ENCODE measurements at places on chromosomes 3 and 15. TPM values are rescaled to one million over a fixed set of nuclear protein-coding genes. Genes with fewer than 3 reads are reported as not detected.

GRCh38 chr3:143221446-143221845 is 101.9 kb downstream of the CHST2 start:
- no peak for DNase-seq

- DNase-seq = no peak
Observed at GRCh38 chr15:73744293-73744692, 8.9 kb downstream of the INSYN1 start.

GRCh38 chr3:32278714-32279113 is 40.2 kb downstream of the CMTM8 start:
- DNase-seq = peak; percentile 30

- DNase-seq = no peak
Observed at GRCh38 chr15:82709081-82709420, 624 bp downstream of the AP3B2 start.

Gene TRPM1
- total RNA-seq = not detected

- DNase-seq = no peak
Observed at GRCh38 chr3:28019740-28020139, 221.7 kb upstream of the CMC1 start.

DNA sequence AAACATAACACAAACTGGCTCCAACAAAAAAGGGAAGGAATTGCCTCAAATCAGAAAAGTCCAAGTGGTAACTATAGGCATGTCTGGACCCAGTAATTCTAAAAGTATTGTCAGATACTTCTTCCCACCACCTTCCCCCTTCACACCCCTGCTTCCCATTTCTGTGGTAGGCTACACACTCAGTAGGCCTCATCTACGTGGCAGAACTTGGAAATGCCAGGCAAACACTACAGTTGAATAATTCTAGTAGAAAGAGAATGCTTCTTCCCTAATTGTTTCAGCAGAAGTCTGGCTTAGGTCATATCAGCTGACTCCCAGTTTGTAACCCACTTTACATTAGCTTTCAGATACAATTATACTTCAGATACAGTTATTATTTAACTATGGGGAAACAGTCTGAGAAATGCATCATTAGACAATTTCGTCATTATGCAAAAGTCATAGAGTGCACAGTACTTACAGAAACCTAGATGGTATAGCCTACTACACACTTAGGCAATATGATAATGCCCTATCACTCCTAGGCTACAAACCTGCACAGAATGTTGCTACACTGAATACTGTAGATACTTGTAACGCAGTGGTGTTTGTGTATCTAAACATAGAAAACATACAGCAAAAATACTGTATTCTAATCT is 6.4 kb downstream of the SETMAR start:
- DNase-seq = no peak

DNA sequence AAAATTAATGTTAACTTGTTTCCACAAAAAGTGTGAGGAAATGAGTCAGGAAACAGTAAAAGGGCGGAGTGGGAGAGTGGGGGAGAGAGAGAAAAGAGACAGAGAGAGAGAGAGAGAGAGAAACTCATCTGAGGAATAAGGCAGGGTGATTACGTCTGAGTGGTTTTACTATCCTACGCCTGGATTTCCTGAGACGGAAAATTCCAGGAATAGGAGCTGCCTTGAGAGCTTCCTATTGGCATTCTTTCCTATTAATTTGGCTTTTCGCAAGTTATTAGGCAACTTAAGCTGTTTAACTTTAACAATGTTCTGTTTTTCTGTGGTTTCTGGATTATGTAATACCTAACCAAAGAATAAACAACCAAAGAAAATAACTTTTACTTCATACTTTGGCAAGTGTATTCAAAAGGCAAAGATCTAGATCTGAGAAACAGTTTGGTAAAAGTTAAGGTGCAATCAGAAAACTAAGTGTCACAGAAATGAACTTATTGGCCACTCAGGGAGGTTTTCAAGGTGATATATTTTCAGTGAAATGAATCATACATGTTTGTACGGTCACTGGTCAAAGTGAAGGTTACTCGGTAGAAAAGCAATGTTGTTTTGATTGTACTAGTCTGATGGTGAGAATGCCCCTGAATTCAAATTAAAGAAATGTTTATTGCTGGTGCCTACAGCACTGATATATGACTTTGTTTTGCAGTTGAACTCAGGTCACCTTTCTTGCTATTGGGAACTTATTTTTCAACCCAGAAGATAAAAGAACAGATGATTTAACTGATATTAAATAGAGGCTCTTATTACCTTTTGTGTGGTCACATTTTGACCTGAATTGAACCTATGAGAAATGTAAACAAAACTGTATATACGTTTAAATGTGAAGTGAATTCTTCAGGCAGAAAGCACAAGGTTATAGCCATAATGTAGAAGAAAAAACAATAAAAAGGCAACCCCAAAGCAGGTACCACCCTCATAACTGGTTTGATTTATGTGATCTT is 39.9 kb upstream of the TNFSF10 start:
- peak; percentile 97 for DNase-seq

DNA sequence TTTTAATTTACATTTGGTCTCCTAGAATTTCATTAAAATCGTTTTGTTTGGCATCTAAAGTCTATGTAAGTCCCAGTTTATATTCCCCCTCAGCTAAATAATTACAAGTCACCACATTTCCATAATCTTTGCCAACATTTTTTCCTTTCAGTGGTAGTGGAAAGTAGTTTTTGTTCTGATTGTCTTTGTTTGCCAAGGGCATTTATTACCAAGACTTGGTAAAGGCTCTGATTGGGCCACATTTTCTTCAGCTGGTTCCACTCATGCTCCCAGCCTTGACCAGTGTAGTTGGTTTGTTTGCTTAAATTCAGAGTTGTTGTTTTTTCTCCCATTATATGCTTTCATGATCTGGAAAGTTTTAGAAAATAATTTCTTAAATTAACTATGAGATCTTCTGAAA is 153.4 kb upstream of the MME start:
- no peak for DNase-seq

Gene DLEC1
- total RNA-seq = not detected

Gene BCL2A1
- total RNA-seq = not detected

- DNase-seq = no peak
Observed at GRCh38 chr15:90915216-90915807, 12.2 kb downstream of the MAN2A2 start.

- DNase-seq = no peak
Observed at GRCh38 chr3:44365952-44366351, 27.4 kb downstream of the TCAIM start.

- no peak for DNase-seq
Observed at GRCh38 chr3:103085465-103085864, 650.6 kb downstream of the ZPLD1 start.

Gene HRH1
- 14.8 TPM for total RNA-seq

DNA sequence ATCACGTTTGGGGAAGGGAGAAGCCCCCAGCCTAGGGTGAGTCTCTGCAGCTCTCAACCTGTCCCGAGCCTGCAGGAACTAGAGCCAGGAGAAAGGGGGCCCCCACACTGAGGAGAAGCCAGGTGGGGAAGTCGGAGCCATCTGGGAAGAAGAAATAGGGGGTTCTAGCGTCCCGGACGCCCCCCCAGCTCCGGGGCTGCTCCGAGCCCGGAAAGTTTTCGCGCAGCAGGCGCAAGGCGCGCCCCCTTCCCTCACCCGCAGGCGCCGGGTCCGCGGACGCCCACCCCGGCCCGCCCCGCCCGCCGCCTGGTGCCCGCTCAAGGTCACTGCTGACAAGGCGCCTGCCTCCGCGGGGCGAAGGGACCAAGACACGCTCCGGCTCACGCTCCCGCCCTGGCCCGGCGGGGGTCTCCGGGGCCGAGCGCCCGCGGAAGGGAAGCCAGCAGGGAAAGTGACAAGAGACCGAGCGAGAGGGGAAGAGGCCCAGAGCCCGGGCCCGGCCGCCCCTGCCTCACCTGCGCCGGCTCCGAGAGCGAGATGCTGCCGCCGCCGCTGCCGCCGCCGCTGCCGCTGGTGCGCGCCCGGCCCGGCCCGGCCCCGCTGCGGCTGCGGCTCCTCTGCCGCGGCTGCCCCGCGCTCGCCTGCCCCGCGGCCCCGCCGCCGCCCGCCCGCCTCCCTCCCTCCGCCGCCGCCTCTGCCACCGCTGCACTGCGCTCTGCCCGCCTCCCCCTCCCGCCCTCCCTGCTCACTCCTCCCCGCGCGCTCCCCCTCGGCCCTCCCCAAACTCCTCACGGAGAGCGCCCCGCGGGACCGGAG is 108.4 kb upstream of the SLC6A11 start:
- no peak for DNase-seq

DNA sequence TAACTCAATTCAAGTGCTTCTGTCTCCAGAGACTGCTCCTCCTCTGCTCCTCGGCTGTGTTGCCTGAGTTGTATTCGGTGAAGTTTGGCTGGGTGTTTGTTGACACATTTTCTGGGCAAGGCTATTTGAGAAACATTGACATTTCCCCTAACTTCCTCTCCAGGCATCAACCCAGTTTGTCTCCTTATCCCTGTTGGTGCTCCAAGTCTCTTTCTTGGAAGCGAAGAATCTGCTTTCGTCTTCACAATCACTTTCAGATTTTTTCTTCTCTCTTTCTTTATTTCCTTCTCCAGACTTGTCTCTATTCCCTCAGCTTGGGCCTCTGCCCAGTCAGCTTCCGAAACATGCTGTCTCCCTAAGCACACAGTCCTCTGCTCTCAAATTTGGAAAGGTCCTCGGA is 84.7 kb downstream of the ETV5 start:
- no peak for DNase-seq

GRCh38 chr3:155252021-155252420 is 41.5 kb downstream of the STRIT1 start:
- DNase-seq = no peak

- no peak for DNase-seq
Observed at GRCh38 chr15:31047437-31047836, 54.1 kb downstream of the TRPM1 start.

Gene PRICKLE2
- 9.6 TPM for total RNA-seq

Gene TLR9
- total RNA-seq = not detected

DNA sequence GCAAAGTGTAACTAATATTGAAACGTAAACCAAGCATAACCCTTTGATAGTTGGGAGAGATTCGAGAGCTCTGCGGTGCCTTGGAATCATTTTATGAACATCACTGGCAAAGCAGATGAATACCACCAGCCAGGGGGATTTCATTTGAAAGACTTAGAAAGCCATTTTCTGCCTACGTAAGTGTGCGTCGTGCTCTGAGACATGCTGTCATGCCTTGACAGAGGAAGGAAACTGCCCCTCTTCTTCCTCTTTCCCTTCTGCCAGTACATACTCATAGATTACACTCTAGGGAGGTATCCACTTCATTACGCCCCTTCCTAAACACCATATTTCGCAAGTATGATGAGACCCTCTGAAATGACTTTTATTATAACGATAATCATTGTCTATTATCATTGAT is 3.3 kb upstream of the MTHFS start:
- no peak for DNase-seq

Gene STAC
- total RNA-seq = 1.2 TPM

Gene TM4SF18
- total RNA-seq = not detected

DNA sequence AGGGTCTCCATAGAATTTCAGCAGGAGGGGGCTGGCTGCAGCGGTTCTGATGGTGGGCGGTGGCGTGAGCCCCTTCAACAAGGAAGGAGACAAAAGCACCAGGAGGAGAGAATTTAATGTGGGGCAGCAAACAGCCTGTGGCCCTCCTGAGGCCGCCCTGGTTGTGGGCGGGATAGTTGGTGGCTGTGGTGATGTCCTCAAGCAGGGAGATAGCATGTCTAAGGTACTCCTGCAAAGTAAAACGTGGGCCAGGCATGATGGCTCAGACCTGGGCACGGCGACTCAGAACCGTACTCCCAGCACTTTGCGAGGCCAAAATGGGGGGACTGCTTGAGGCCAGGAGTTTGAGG is 94.0 kb downstream of the LRRK1 start:
- no peak for DNase-seq

Gene PLA2G4B
- 3.8 TPM for total RNA-seq

Gene SLC6A1
- not detected for total RNA-seq

DNA sequence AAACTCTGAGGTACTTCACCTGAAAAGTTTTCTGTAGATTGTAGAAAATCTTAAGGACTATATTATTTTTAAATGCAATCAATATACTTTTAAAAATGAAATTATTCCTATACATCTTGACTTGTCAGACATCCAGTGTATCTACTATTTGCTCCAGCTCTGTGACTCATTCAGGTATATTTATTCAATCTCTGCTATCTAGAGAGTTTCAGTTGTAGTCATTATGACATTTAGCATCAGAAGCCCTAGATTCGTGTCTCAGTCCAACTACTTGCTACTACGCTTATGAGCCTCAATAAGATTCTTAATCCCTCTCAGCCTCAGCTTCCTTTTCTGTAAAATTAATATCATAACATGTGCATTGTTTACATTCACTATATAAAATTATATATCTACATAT is 22.3 kb upstream of the EIF1B start:
- DNase-seq = no peak

GRCh38 chr3:165642761-165643420 is 194.3 kb downstream of the BCHE start:
- DNase-seq = peak; percentile 98

DNA sequence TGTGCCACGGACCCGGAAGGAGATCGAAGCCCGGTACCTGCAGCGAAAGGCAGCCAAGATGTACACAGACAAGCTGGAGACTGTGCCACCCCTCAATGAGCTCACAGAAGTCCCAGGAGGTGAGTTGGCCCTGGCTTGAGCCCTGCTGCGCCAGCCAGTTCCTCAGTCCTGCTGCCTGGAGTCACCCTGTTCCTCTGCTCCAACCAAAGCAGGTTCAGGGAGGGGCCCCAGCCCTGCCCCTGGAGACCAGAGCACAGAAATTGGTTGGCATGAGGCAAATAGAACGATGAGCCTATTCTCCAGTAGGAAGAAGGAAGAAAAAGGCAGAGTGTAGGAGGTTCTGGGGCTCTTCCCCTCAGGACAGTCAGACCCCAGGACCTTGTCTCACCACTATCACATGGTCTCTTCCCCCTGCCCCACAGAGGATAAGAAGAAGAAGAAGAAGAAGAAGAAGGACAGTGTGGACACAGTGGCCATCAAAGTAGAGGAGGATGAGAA is 8.0 kb downstream of the TMIE start:
- DNase-seq = no peak

GRCh38 chr3:111956995-111957734 is 21.7 kb upstream of the ABHD10 start:
- no peak for DNase-seq

Gene PRSS50
- not detected for total RNA-seq

DNA sequence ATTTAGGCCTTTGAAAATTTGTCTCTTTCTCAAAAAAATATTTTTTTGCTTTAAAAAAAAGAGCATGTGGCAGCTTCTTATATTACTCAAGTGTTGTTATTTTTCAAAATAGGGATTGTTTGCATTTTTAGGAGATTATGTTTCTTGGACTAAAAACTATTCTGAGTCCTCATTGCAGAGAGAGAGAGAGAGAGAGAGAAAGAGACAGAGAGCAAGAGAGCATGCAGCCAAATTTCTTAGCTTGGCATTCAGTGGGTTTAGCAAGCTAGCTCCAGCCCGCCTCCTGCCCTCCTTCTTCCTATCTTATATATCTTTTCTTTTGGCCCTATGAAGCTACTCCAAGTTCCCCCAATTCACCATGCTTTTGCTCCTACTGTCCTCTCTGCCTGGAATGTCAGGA is 55.7 kb downstream of the CEMIP start:
- no peak for DNase-seq

Measured in MCF 10A (cell line).